Stimulated activated naive CD8-positive, alpha-beta T cell treated with anti-CD3 and anti-CD28 coated beads, Interleukin-15, amount 100 ng/mL, for 72 hours (primary cell): ENCODE measurements at places on chromosomes 4 and X.

DNA sequence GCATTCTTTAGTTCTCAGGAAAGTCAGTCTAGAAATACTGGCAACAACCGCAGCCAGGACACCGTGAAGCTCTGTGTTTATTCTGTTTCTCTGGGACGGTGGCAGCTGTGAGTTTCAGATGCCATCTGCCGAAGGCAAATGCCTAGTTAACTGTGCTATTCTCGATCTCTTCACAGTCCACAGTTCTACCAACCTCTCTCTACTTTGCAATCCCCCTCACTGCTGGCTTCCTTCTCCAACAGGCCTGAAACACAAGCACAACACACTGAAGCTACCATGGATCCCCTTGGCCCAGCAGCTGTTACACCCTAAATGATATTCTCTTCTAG, 118.8 kb downstream of the ZNF827 start:
- DNase-seq, result no peak

DNA sequence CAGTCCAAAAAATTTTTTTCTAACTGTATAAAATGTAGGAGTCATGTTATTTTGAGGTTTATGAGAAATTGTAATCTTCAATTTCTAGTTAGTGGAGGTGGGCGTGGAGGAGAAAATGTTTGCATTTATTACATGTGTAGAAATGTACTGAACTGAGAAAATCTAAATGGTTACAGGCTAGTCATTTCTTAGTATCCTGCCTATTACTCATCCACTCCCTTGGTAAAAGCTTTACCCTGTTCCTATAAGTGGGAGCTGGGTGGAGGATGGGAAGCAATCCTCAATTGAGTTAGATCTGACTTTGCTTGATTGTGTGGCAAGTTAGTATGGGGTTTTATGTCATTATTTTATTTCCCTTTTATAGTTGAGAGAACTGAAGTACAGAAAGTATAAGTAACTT, 73.8 kb downstream of the POLA1 start:
- no peak for DNase-seq

DNA sequence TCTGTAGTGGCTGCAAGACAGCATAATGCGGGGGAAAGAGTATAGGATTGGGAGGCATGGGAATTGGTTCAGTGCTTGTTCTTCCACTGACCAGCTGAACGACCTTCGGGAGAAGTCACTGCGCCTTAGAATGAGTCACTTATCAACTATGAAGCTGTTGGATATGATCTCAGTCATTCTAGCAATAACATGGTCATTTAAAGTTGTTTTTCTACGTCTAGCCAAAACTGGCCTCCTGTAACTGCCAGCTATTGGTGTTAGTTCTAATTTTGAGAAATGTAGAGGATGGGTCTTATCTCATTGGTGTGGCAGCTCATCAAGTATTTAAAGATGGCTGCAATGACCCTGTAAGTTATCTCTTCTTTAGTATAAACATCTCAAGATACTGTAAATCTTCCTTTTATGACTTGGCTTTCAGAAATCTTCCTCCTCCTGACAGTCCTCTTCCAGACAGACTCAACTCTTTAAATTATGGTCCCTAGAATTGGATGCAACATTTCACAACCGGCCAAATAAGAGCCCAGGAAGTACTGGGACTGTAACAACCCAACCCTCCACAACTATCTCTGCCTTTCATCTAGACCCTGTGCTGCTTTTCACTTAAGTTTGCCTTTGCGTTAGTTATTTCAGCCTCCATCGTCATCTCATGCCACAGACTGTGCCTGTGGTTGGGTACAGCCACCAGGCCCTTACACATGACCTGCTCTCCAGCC, 243.3 kb downstream of the CBR4 start:
- DNase-seq, result no peak

DNA sequence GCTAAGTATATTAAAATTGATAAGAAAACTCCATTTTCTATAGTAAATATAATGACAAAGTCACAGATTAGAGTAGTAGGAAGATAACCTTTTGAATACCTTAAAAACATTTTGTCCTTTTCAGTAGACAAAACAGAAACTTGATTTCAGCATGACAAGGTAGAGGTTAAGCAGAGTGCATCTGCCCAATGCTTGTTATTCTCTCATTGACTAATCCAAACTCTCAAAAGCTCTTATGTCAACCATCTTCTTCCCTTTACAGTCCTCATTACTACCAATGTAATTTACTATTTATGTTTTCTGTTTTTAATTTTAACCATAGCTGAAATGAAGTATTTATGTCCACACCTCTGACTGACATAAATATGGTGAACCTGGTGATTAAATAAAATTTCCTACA, 11.1 kb downstream of the NIPAL1 start:
- DNase-seq, result no peak

DNA sequence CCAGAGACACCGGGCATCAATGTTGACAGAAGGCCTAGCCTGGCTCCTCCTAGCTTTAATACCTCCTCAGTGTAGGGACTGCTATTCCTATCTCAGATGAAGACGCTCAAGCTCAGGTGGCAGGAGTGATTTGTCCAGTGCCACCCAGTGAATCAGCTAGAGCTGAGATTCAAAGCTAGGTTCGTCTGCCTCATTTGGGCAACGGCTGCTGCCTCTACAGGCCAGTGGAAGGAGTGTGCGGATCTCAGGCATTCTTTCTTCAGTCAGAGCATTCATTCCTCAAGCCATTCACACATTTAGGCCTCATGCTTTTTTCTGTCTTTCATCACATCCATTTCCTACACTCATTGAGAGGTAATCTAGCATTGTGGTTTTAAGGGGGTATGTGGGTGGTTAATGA, 7.3 kb downstream of the TSR2 start:
- DNase-seq, result no peak

DNA sequence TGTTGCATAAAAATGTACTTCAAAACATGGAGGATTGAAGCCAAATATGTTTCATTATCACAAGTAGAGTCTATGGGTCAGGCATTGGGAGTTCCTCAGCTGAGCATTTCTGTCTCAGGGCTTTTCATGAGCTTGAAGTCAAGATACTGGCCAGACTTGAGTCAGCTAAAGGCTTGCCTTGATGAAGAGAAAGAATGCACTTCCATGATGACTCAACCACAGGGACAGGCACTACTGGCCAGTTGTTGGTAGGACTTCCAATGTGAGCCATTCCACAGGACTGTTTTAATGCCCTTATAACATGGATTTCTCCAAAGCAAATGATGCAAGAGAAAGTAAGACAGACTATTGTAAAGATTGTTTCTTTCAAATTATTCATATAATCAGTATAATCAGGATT, 895.6 kb downstream of the RAB28 start:
- no peak for DNase-seq

DNA sequence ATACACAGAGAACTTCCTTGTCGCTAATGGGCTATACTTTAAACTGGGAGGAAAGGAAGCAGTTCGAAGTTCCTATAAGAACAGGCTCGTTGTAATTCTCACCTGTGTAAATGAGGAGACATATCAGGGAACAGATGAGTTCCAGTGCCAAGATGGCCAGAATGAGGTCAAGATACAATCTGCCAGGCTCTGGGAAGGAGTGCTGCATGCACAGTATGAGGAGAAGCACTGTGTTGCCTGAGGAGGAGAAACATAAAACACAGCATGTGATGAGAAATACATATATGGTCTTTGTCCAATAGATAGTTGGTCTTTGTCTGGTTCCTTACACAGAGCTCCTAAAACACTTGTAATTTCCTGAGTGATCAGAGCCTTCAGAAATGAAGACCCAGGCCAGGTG, 24.3 kb downstream of the TMEM192 start:
- DNase-seq, result no peak

DNA sequence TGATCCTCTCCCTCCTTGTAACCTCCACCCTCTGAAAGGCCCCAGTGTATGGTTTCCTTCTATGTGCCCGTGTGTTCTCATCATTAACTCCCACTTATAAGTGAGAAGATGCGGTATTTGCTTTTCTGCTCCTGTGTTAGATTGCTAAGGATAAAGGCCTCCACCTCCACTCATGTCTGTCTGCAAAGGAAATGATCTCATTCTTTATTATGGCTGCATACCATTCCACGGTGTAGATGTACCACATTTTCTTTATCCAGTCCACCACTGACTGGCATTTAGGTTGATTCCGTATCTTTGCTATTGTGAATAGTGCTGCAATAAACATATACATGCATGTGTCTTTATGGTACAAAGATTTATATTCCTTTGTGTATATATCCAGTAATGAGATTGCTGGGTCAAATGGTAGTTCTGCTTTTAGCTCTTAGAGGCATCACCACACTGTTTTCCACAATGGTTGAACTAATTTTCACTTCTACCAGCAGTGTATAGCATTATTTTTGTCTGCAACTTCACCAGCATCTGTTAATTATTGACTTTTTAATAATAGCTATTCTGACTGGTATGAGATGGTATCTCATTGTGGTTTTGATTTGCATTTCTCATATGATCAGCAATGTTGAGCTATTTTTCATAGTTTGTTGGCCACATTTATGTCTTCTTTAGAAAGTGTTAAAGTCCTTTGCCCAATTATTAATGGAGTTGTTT, 1030.9 kb downstream of the FSTL5 start:
- no peak for DNase-seq

DNA sequence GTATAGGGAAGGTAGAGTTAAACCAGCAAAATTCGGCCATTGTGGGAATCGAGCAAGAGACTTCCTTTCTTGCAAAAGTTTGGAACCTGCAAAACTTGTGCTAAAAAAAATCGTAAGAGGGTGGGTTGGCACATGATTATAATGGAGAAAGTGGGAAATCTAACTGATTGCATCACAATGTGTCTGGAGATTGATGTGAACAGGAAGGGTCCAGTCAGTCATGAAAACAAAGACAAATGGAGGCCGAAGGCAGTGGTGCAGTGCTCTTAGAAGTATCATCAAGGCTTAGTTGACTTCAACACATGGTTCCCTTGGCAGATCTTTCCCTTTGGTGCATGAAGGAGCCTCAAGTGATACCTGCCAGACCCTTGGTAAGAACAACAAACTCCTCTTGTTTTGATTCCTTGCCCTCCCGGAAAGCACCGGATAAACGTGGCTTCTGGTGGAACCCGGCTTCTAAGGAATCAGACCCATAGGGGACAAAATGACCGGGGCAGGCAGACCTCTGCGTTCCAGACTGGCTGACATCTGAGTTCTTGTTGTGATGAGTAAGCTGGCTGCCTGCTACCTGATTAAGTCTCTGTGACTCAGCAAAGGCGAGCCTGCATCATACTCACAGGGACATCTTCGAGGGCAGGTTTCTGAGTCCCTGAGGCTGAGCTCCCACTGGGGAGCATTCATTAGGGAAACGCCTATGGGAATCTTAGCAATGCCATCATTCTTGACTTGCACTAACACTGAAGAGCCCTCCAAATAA, 87.7 kb upstream of the MAP3K15 start:
- no peak for DNase-seq

DNA sequence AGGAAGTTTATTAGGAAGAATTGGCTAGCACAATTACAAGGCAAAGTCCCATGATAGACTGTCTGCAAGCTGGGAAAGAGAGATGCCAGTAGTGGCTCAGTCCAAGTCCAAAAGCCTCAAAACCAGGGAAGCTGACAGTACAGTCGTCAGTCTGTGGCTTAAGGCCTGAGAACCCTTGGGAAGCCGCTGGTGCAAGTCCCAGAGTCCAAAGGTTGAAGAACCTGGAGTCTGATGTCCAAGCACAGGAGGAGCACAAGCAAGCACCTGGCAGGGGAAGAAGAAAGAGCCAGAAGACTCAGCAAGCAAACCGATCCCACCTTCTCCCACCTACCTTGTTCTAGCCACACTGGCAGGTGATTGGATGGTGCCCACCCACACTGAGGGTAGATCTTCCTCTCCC, 51.3 kb upstream of the TMEM150C start:
- no peak for DNase-seq
